Esophagus muscularis mucosa (tissue), 4 donors: ENCODE measurements at places on chromosomes 3 and 15.

DNA sequence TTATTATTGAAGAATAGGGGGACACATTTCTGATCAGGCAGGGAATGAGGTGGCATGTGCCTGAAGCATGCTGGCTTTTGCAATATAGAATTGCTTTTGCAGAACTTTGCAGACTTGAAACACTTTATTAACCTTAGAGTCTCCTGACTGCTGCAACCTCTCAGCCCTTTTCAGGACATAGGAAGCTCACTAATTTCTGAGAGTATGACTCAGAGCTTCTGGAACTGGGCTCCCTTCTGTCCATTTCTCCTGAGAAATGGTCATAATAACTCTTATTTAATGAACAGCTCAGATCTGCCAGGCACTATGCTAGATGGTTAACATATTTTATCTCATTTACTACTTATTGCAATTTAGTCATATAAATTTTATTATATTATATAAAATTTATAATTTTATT is 38.6 kb upstream of the DGKG start:
- DNase-seq: no peak

DNA sequence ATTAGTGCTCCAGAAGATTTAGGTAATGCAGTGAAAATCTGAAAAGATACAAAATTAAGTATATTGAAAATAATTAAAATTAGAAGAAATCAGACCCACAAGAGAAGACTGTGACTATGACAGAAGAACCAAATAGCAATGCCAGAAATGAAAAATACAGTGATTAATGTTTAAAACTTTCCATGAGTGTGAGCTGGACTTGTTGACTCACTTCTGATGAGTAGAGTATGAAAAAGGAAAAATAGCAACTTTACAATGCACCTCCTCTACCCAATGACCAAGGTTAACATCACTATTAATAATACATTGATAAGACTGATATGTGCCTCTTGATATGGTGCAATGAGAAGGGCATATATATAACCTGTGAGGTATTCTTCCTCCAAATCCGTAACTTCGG is 39.3 kb upstream of the SLC22A13 start:
- DNase-seq: no peak

GRCh38 chr3:46955801-46956259 is 20.7 kb downstream of the CCDC12 start:
- no peak for DNase-seq

GRCh38 chr3:183775781-183776180 is 49.6 kb downstream of the MAP6D1 start:
- DNase-seq: no peak

DNA sequence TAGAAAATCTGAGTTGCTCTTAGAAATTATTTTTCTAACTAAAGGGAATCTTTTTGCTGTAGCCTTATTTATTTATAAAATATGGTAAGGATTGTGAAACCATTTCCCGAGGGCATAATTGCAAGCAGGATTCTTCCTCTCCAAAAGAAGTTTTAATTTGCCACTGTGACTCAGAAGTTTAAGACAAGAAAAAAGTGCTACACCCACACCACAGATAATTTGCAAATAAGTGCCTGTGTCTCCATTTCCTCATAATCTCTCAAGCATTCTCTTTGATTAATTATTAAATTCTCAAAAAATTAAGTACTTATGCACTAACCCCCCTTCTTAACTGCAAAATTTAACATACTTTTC is 43.6 kb downstream of the RASA2 start:
- no peak for DNase-seq
